ENCODE measurements at places on chromosomes 2 and 18. TPM values are rescaled to one million over a fixed set of nuclear protein-coding genes. Genes with fewer than 3 reads are reported as not detected.

DNA sequence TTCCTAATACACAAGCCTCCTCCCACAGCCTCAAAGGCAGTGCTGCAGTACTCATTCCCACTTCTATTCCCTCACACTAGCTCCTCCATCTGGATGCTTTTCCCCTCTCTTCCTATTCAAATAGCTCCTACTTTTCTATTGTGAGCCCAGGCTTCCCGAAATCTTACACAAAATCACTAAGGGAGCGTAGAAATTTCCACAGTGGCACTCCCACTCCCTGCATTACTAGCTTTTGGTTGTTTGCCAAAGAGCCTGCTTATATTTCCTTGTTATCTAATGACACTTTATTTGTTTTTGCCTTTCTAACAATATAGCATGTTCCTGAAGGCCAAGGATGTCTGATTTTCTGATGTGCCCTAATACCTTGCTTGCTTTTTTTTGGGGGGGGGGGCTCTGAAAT lies 10.9 kb downstream of the EPAS1 start:
- DNase-seq = no peak

DNA sequence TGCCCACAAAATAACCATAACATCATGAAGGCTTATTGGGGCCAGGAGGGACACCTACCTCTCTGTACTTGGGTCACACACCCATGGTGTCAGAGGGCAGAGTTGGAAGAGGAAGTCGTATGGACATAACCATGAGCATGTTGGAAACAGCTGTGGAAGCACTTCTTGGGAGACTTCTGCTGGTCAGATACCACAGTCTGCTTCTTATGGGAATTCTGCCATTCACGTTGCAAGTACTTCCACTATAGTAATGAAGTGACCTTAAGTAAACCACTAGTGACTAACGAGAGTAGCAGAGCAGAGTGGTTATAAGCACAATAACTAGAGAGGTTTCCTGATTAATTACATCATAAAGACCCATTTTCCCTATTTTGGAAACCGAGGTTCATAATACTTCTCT lies 61.1 kb upstream of the TFPI start:
- DNase-seq = no peak

The ASB1 gene
- polyA plus RNA-seq = not detected

DNA sequence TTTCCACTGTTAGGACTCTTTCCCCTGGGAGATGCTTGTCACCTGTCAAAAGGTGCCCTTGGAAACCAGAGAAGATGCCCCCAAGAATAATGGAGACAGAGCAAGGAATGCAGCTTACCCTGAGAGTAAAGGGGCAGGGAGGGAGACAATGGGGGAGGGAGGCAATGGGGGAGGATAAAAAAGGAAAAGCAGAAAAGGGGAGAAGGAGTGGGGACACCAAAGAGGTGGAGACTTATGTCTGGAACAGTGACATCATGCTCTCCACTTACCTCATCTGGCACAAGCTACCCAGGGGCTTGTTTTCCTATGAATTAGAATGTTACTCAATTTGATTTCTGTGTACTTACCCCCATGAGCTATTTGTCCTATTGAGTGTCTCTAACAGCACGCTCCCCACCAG lies 67.9 kb downstream of the MRO start:
- no peak for DNase-seq

- DNase-seq = no peak
These were observed 91.7 kb upstream of the CTAGE1 start for GRCh38 chr18:22509423-22509822.

DNA sequence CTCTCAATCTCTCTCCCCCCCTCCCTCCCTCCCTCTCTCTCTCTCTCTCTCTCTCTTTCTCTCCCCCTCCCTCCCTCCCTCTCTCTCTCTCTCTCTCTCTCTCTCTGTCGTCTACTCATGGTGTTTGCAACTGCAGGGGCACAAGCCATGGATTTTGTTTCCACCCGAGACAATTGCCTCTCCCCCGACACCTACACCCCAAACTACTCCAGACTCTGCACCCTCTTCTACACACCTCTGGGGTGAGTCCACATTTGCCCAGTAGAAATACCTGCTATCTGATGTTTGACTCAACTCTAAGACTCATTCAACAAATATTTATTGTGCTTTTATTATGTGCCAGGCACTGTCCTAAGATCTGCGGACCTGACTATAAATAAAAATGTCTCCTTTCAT lies 93.7 kb downstream of the TMEM17 start:
- DNase-seq = no peak

The TMEM178A gene
- polyA plus RNA-seq = 11.0 TPM

- no peak for DNase-seq
These were observed 77.3 kb downstream of the KLHL14 start for GRCh38 chr18:32695534-32695933.

- no peak for DNase-seq
These were observed 71.2 kb upstream of the ODC1 start for GRCh38 chr2:10519394-10519740.

- DNase-seq = no peak
These were observed 319.5 kb upstream of the CXCR4 start for GRCh38 chr2:136437461-136437860.

DNA sequence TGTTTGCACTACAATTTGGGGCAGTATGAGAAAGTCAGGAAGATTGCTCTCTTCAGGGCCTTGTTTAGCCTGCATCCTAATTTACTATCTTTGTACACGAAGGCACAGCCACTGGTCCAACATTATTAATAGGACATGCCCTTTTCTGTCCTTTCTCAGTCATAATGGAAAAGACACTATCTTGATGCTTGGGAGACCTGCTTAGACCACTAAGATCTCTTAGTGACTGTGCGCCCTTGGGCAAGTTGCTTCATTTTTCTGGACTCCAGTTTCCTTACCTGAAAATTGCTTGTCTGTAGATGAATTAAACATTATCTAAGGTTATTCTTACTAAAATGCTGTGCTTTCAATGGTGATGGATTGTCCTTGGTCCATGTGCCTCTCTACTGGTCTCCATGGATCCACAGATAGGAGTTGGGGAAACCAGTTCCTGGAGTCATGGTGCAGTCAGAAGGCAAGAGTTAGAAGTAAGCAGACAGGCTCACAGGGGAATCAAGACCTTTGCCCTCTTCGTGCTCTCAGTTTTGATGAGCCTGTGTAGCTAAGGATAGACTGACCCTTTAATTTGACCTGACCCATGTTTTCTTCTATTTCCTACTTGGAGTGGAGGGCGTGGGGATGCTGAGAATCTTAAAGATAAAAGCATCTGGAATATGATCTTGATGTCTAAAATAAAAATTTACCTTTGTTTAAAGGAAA lies 114.0 kb downstream of the RAPGEF4 start:
- DNase-seq = no peak

- DNase-seq = no peak
These were observed 22.1 kb upstream of the MAT2A start for GRCh38 chr2:85516653-85517389.

GRCh38 chr2:163667064-163667887 lies 68.5 kb downstream of the FIGN start:
- DNase-seq = no peak

The IRS1 gene
- 13.9 TPM for polyA plus RNA-seq

DNA sequence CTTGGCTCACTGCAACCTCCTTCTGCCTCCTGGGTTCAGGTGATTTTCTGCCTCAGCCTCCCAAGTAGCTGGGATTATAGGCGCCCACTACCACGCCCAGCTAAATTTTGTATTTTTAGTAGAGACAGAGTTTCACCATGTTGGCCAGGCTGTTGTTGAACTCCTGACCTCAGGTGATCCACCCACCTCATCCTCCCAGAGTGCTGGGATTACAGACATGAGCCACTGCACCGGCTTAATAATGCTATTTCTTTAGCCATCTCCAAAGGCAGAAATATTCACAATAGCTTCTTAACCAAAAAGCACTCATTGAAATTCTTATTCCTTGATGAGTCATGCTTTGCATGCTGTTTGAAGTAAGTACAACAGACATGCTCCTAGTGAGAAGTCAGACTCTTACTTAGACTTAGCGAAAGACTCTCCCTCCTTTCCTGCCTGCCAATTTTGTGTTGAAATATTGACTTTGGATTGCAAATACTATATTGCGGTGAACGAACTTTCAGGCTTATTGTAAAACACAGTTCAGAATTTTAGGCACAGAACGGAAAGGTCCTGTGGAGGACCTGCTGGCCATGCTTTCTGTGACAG lies 4.4 kb downstream of the ACTR3 start:
- no peak for DNase-seq

GRCh38 chr2:165776013-165776412 lies 18.0 kb downstream of the GALNT3 start:
- no peak for DNase-seq

DNA sequence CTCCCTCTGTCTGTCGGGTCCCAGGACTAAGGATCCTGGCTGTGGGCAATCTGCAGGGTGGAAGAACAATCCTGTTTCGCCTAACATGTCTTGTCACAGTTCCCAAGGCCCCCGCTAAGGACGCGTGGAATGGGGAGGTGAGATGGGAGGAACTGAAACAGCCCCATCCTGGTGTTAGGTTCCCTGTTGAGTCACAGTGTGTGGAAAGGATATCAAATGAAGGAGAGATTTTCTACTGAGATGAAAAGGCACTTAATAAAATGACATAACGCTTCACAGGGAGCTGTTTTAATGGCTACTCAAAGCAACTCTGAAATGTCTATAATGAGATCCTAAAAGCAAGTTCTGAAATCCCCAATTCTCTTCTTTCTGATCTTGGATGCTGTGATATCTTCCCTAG lies 52.5 kb downstream of the RAB31 start:
- no peak for DNase-seq

Measured in muscle of arm (tissue), 14 donors.